NK-92 treated with Interleukin-12 subunit alpha and Interleukin-12 subunit beta, amount 100 ng/mL, for 24 hours (cell line): ENCODE measurements at places on chromosomes 5 and 9.

DNA sequence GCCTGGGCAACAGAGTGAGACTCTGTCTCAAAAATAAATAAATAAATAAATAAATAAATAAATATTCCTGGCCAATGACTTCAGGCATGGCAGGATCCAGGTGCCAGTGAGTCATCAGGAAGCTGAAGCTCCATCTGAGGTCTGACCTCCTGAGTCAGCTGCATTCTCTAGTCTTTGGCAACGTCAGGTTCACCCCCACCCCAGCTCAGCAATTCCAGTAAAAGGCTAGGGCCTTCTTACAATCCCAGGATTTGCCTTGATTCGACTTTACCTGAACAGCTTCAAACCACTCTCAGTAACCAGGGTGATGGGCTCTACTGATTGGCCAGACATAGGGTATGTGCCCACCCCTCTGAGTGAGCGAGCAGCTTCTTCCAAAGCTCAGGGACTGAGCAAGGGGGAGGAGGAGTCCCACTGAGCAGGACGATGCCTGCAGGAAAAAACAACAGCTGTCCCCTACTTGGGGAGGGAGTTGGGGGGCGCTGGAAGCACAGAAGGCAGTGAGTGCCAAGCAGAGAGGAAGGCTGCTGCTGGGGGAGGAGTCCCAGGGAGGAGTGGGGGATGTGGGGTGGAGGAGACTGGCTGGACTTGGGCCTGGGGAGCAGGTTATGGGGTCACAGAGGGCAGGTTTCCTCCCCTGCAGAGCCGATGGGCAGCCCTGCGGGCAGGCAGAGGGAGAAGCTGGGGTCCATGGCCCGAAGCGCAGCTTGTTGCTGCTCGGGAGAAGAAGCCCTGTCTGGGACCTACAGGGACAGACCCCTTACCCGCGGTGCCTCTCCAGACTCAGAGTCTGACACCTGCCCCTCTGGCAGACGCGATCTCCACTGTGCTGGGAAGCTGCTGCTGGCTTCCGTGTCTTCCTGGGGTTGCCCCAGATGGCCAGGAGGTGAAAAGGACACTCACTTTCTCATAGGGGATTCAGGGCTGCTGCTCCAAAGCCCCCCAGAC is 25.9 kb upstream of the UNC5A start:
- DNase-seq: no peak

DNA sequence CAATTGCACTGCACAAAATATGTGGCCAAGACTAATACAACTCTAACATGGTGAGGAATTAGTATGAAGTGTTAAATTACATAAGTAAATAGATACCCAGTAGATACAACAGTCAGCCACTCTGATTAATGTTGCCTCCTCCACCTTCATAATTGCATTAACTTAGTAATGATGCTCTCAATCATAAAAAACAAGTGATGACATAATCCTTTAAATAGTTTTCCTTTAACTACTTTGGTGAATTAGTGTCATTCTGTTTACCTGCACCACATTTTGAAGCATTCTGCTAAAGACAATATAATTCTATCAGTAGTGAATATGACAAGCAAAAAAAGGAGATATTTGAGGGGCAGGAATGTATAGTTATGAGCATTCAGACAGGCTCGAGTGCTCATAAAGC is 265.9 kb upstream of the SLC24A2 start:
- no peak for DNase-seq

GRCh38 chr5:143376911-143377813 is 26.3 kb downstream of the NR3C1 start:
- DNase-seq: no peak

GRCh38 chr5:54753034-54753433 is 232.4 kb downstream of the ESM1 start:
- peak; percentile 21 for DNase-seq

DNA sequence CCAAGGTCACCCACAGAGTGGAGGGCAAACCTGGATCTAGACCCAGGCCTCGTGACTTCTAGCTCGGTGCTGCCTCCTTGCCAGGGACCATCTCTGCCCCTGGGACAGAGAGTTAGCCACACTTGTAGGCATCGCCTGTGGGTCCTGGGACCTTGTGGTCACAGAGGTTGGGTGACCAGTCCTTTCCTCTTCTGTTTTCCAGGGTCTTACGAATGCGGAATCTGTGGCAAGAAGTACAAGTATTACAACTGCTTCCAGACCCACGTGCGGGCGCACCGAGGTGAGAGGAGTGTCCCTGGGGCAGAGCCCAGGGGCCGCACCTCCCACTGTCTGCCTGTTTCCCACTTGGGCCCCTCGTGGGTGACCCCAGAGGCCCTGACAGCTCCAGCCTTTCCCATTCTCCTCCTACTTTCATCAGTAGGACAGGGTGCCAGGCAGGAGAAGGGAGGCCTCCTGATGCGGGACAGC is 76.3 kb downstream of the AMBP start:
- DNase-seq: no peak

GRCh38 chr5:177973066-177973635 is 22.9 kb downstream of the PROP1 start:
- no peak for DNase-seq

GRCh38 chr5:81719743-81720345 is 31.1 kb downstream of the SSBP2 start:
- DNase-seq: no peak

- no peak for DNase-seq
Measured at GRCh38 chr5:5586721-5587120, 164.2 kb downstream of the ICE1 start.

- DNase-seq: no peak
Measured at GRCh38 chr5:89613222-89613956, 730.4 kb upstream of the MEF2C start.

DNA sequence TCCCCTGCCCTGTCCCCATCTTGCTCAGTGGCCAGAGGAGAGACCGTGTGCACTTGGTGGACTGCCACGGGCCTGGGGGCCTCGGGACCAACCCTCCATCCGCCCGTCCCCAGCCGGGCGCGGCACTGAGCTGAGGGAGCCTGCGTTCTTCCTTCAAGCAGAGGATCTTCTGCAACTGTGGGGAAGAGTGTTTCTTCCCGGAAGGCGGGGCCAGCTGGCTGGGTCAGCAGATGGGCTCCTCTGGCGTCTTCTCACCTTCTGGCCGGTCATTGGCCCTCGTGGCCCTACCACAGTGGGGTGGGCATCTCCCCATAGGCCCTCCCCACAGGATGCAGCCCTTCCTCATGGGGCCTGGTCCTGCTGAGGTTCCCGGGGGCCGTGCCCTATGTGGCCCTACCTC is 17.4 kb downstream of the RXRA start:
- no peak for DNase-seq

DNA sequence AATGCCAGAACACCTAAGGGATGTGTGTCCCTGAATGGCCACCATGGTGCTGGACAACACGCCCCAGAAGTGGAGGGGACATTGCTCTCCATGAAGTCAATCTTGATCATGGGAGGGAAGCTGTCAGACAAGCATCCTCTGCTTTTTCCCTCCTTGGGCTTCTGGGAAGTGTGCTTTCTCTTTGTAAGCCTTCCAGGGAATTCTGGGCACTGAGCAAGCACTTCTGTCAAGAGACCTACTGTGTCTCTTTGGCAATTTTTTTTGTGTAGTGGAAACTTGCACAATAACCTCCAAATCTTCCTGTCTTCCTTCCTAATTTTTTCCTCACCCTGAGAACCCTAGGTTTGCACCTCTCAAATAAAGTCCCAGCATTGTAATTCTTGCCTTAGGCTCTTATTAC is 132.0 kb downstream of the SEC61B start:
- no peak for DNase-seq

- no peak for DNase-seq
Measured at GRCh38 chr5:71830681-71831539, 111.8 kb downstream of the CARTPT start.

- no peak for DNase-seq
Measured at GRCh38 chr5:132677682-132678400, 4.1 kb downstream of the IL4 start.

DNA sequence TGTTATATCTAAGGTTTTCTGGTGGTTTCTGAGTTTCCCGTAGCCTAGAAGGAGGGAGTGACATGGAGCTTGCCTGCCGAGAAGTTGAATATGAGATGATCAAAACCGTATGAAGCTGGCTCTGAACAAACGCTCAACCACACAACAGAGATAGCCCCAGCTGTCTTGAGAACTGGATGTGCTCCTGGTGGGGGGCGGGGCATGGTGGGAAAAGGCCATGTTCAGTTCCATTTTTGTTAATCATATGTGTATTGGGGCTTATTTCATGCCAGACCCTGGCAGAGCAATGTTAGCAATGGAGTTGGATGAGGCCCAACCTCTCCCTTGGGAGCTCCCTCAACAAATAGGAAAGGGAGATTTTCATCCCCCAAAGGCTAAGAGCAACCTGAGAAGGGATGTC is 4.8 kb downstream of the CCL19 start:
- no peak for DNase-seq

GRCh38 chr9:35792024-35792813 is 828 bp downstream of the NPR2 start:
- DNase-seq: no peak

DNA sequence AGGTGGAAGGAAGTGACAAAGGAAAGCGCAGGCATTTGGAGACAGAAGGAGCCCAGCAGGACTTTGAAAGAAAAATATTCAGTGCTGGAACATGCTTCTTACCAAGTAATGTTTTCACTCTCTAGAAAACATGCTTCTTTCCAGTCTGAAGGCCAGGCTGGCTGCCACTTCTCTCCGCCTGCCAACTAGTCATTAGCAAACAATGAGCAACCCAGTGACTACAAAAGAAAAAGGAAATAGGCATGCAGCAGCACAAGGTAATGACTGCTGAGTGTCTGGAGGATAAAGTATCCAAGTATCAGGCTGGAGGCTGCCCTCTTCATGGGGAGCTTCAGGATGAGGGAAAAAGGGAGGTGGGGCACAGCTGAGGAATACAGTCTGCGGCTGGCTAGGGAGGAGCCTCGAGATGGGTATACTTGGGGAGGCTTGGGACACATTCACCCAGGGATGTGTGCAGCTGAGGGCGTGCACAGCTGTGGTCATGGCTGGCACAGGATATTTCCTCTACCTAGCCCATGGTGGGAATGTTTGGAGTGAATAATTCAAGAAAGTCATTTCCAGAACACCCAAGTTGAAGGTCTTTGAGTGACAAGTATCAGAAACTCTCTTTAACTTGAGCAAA is 161.5 kb upstream of the KIF2A start:
- no peak for DNase-seq

- DNase-seq: no peak
Measured at GRCh38 chr5:159741829-159742322, 174.4 kb upstream of the ADRA1B start.

DNA sequence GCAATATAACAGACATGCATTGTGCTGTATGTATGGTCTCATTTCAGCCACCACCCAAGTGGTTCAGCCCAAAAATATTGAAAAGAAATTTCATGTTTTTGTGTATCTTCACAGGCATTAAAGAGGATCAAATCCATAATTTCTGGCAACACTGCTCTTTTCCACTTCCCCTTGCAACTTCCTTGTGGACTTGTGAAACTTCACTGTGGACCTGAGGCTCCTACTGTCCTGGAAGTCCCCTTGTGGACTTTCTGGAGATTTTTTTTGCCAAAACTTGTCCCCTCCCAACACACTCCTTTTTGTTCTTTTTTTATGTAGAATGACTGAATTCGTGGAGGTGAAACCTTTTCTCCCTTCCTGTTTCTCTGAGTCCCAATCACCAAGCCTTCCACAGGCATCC is 14.3 kb downstream of the OTULINL start:
- no peak for DNase-seq

- DNase-seq: no peak
Measured at GRCh38 chr5:111942661-111943401, 185.8 kb upstream of the NREP start.

DNA sequence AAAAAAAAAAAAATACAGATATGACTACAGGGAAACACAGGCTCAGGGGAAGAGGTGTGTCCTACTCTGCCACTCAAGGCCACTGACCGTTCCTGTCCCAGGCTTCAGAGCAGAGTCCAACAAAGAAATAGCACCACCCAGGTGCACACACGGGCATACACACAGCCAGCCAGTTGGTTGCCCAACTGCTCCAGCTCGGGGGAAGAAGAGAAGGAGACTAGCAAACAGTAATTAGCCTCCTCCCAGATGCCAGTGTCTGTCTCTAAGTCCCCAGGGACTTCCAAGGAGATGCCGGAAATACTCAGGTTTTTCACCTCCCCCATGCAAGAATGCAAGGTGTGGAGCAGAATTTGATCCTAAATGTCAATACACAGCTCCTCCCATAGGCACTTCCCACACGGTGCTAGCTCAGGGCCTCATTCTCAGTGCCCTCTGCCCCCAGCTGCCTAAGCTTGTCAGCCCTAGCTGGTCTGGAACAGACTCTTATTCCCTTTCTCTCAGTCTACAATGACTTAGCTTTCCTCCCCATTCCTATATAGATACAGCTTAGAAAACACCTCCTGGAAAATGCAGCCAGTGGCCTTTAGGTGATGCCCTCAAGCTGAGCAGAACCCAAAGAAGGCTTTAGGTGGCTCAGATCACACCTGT is 1.7 kb downstream of the MYORG start:
- DNase-seq: no peak

DNA sequence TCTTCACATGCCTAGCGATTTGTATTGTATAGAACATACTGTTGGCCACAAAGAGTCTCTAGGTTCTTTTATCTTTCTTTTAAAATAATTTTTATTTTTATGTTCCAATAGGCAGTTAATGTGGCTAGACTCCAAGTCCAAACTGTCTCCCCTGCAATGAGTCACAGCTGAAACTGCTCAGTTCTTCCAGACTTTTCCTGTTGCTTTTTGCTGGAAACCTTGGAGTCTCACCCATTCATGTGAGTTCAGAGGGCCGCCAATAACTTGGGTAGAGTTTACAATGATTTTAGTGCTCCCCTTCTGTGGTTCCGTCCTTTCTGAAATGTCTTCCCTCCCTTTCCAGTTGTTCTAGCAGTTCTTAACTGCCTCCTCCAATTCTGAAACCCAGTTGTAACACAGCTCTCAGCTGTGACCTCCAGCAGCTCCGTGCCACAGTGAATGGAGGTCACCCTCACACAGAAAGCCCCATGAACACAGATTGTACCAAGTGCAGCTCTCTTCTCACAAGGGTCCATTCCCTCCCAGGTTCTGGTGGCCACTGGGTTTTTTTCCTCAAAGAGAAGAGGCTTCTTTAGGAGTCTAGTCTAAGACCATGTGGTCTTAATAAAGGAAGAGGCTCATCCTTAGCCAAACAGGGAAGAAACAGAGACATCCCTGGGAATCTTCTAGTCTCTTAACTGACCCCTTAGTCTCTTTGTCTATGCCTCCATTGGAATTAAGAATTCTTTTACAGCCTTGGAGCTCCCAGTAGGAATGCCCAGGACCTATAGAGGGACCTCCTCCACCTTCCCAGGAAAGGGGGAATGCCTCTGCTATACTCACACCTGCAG is 198.5 kb downstream of the SPOCK1 start:
- DNase-seq: no peak

GRCh38 chr9:85156652-85157051 is 487.1 kb downstream of the NTRK2 start:
- no peak for DNase-seq

GRCh38 chr5:87735923-87736322 is 323.2 kb upstream of the CCNH start:
- DNase-seq: no peak

GRCh38 chr5:125261505-125262250 is 515.2 kb upstream of the ZNF608 start:
- no peak for DNase-seq
